SK-N-SH (cell line): ENCODE measurements at places on chromosomes 5 and 9. TPM values are rescaled to one million over a fixed set of nuclear protein-coding genes. Genes with fewer than 3 reads are reported as not detected.

Gene MYO10
- 8.1 and 8.7 TPM in 2 replicates for polyA plus RNA-seq

GRCh38 chr5:9529041-9529480 is 16.8 kb downstream of the SEMA5A start:
- H3K27ac ChIP-seq, result no peak overlapping the region
- DNase-seq, result no peak
- no peaks in the 10 kb centered on the region for H3K27me3 ChIP-seq

- no peaks in the 10 kb centered on the region for H3K36me3 ChIP-seq
- H3K27ac ChIP-seq, result no peak overlapping the region
- H3K4me3 ChIP-seq, result no peak overlapping the region
- DNase-seq, result no peak
These were observed 7.4 kb downstream of the CPLX2 start for GRCh38 chr5:175878544-175879438.

DNA sequence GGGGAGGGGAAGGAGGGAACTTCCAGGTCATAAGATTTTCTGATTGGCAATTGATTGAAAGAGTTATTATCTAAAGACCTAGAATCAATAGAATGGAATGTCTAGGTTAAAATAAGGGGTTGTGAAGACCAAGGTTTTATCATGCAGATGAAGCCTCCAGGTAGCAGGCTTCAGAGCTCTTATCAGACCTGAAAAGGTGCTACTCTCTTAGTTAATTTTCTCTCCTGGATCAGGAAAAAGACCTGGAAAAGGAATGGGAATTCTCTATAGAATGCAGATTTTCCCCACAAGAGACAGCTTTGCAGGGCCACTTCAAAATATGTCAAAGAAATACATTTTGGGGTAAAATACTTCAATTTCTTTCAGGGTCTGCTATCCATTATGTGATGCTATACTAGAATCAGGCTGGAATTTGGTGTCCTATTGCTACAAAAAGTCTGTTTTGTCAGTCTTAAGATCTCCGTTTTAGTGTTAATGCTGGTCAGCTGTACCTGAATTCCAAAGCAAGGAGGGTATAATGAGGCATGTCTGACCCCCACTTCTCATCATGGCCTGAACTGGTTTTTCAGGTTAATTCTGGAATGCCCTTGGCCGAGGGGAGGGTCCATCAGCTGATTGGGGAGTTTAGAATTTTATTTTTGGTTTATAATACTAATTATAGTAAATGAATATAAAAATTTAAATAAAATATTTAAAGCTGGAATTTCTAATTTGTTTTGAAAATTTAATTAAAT is 16.6 kb upstream of the STOM start:
- H3K4me1 ChIP-seq, result no peaks in the 10 kb centered on the region
- DNase-seq, result no peak
- H3K36me3 ChIP-seq, result no peaks in the 10 kb centered on the region

DNA sequence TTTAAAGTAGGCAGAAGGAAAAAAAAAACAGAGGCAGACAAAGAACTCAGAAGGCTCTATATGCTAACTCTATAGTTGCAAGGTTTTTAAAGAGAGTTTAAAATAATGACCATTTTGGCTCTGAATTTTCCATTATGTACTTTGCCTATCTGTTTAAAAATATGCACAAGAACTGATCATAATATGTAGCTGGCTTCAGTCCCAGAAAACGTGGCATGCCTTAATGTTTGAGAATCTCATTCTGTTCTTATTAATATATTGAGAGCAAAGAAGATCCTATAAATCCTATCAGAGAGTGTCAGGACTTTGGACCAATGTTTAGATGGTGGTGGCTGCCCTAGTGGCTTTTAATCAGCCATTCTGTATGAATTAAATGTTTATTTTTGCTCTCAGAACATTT is 121.5 kb downstream of the JMY start:
- no peaks in the 10 kb centered on the region for H3K27me3 ChIP-seq
- H3K4me3 ChIP-seq, result no peak overlapping the region
- no peaks in the 10 kb centered on the region for H3K4me1 ChIP-seq
- no peaks in the 10 kb centered on the region for H3K36me3 ChIP-seq

DNA sequence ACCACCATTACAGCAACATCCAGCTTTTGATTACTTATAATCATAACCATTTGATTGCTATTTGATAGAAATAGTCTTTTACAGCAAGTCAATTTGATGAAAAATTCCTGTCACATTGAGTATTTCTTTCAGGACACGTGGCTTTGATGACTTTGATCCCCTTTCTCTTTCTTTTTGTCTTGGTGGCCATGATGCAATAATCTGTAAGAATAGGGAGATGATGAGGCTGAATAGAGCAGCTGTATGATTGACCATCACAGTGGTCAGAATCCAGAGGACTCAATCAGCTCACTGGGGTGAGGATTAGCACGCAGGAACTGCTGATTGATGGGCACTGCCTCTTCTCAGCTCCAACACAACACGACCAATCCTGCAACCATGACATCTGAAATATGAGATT is 262.7 kb downstream of the PARP8 start:
- no peak overlapping the region for H3K4me3 ChIP-seq
- H3K27me3 ChIP-seq, result no peaks in the 10 kb centered on the region; the same call in 1 of the 2 replicates
- H3K4me1 ChIP-seq, result no peaks in the 10 kb centered on the region
- no peaks in the 10 kb centered on the region for H3K36me3 ChIP-seq
- H3K27ac ChIP-seq, result no peak overlapping the region

- no peaks in the 10 kb centered on the region for H3K27me3 ChIP-seq
- H3K4me3 ChIP-seq, result peak overlapping the region; percentile 77
- DNase-seq, result peak; percentile 91
- peak overlapping the region; percentile 60; the same call in 1 of the 2 replicates for H3K27ac ChIP-seq
- no peaks in the 10 kb centered on the region for H3K36me3 ChIP-seq
These were observed 10.2 kb downstream of the C9orf50 start for GRCh38 chr9:129610473-129611306.

Gene RNF224
- 0.03 and 0.08 TPM in 2 replicates for polyA plus RNA-seq

DNA sequence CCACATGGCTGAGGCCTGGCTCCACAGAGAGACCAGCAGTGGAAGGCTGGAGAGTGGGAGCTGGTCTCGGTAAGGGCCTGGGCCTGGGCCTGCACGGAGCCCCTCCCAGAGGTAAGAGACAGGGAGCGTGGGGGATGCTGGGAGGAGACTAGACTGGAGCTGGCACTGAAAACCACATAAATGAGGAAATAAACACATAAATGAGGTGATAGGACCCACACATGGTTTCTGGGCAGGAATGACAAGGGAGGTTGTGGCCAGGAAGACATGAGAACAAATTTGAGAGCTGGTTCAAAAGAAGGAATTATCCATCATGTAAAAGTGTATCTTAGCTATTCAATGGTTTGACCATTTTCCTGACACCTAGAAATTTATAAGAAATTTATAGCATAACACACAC is 451.7 kb upstream of the DAP start:
- H3K4me3 ChIP-seq, result no peak overlapping the region
- no peaks in the 10 kb centered on the region for H3K27me3 ChIP-seq
- no peak for DNase-seq
- H3K36me3 ChIP-seq, result no peaks in the 10 kb centered on the region
- H3K27ac ChIP-seq, result no peak overlapping the region
- H3K4me1 ChIP-seq, result no peaks in the 10 kb centered on the region

GRCh38 chr9:117303643-117304230 is 111.1 kb downstream of the ASTN2 start:
- no peak overlapping the region for H3K4me3 ChIP-seq
- H3K36me3 ChIP-seq, result no peaks in the 10 kb centered on the region
- peaks cover 63% of the 10 kb centered on the region for H3K4me1 ChIP-seq
- peak; percentile 37 for DNase-seq

Gene REEP2
- 25.4 and 31.2 TPM in 2 replicates for polyA plus RNA-seq

Gene C9orf152
- polyA plus RNA-seq, result not detected in 2 replicates

GRCh38 chr9:93124793-93125192 is 9.3 kb downstream of the NINJ1 start:
- no peak for DNase-seq
- no peaks in the 10 kb centered on the region for H3K27me3 ChIP-seq
- no peaks in the 10 kb centered on the region for H3K4me1 ChIP-seq
- no peaks in the 10 kb centered on the region for H3K36me3 ChIP-seq
- H3K27ac ChIP-seq, result no peak overlapping the region

Gene GADD45G
- 1.3 and 1.8 TPM in 2 replicates for polyA plus RNA-seq

- no peak overlapping the region for H3K27ac ChIP-seq
- no peak overlapping the region for H3K4me3 ChIP-seq
- H3K4me1 ChIP-seq, result peaks cover 2% of the 10 kb centered on the region; the same call in 1 of the 2 replicates
These were observed 17.0 kb upstream of the TSSK1B start for GRCh38 chr5:113451797-113452196.

- no peaks in the 10 kb centered on the region for H3K27me3 ChIP-seq
- no peak overlapping the region for H3K4me3 ChIP-seq
- no peaks in the 10 kb centered on the region for H3K36me3 ChIP-seq
- H3K27ac ChIP-seq, result no peak overlapping the region
- H3K4me1 ChIP-seq, result peaks cover 72% of the 10 kb centered on the region
- DNase-seq, result no peak
These were observed 46.0 kb downstream of the VAV2 start for GRCh38 chr9:133945977-133946753.

GRCh38 chr5:77391240-77391765 is 100.8 kb downstream of the WDR41 start:
- H3K36me3 ChIP-seq, result no peaks in the 10 kb centered on the region
- no peak overlapping the region for H3K27ac ChIP-seq
- no peaks in the 10 kb centered on the region for H3K4me1 ChIP-seq

DNA sequence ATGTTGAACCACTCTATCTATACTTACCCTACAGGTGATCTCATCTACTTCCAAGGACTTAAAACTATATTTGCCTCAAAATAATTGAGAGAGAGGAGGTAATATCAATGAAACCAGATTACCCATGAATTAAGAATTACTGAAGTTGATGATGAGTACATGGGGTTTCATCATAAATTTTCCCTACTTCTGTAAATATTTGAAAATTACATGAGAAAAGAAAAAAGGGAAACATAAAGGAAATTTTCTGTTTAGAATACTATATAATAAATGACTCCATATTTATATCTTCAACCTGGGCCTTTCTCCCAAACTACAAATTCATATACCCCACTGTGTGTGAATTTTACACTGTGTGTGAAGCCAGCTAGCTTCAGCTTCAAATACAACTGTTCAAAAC is 2.6 kb downstream of the TSTD2 start:
- no peaks in the 10 kb centered on the region for H3K27me3 ChIP-seq
- H3K4me1 ChIP-seq, result peaks cover 12% of the 10 kb centered on the region; the same call in 1 of the 2 replicates
- peaks cover 20% of the 10 kb centered on the region for H3K36me3 ChIP-seq
- no peak overlapping the region for H3K4me3 ChIP-seq
- no peak for DNase-seq
- H3K27ac ChIP-seq, result no peak overlapping the region

- no peak overlapping the region for H3K4me3 ChIP-seq
- DNase-seq, result no peak
- no peaks in the 10 kb centered on the region for H3K36me3 ChIP-seq
- peaks cover 11% of the 10 kb centered on the region; the same call in 1 of the 2 replicates for H3K4me1 ChIP-seq
- H3K27me3 ChIP-seq, result no peaks in the 10 kb centered on the region
These were observed 16.4 kb upstream of the ZBTB34 start for GRCh38 chr9:126844085-126844484.

- H3K36me3 ChIP-seq, result peaks cover 9% of the 10 kb centered on the region
- DNase-seq, result peak; percentile 72
- H3K4me1 ChIP-seq, result peaks cover 68% of the 10 kb centered on the region
These were observed 56.4 kb upstream of the RPL26L1 start for GRCh38 chr5:172902497-172903472.

- no peak for DNase-seq
- H3K4me1 ChIP-seq, result no peaks in the 10 kb centered on the region; the same call in 1 of the 2 replicates
- no peak overlapping the region for H3K4me3 ChIP-seq
- H3K27me3 ChIP-seq, result no peaks in the 10 kb centered on the region
- no peaks in the 10 kb centered on the region for H3K36me3 ChIP-seq
These were observed 7.6 kb upstream of the EGR1 start for GRCh38 chr5:138457531-138458275.

DNA sequence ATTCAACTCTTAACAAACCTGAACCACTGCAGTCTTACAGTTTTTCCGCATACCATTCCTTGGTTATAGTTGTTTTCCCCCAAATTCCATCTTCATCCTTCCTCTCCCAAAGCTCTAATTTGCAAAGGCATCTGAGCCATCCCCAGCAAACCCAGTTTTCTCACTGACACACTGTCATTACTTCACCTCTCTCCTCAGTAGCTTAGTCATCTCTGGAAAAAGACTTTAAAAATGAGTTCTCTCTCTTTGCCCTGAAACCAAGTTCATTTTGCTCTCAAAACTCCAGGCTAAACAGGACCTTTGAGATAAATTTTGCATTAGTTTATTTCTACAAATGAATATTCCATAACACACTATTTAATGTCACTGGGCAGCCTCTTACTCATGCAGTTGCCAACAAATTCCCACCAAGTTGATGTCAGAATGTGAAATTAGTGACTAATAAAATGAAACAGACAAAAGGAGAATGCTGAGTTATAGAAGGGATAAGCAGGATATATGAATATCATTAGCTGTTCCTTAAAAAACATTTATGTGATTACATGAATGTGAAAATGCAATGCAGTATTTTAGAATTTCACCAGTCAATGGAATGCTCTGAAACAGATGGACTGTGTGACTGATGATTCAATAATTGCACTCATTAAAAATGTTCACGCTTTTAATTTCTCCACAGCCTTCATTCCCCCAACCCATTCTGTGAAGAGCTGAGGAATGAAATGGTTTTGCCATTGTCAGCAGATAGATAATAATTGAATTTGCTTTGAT is 107.4 kb upstream of the DMAC1 start:
- no peaks in the 10 kb centered on the region for H3K36me3 ChIP-seq
- no peaks in the 10 kb centered on the region for H3K27me3 ChIP-seq
- DNase-seq, result no peak

Gene TNPO1
- 19.9 and 27.9 TPM in 2 replicates for polyA plus RNA-seq

- H3K27ac ChIP-seq, result no peak overlapping the region
- no peak for DNase-seq
- H3K4me1 ChIP-seq, result peaks cover 7% of the 10 kb centered on the region; the same call in 1 of the 2 replicates
These were observed 160.1 kb upstream of the PITX1 start for GRCh38 chr5:135194126-135194488.

Gene TAL2
- polyA plus RNA-seq, result 0.15 and 0.47 TPM in 2 replicates

DNA sequence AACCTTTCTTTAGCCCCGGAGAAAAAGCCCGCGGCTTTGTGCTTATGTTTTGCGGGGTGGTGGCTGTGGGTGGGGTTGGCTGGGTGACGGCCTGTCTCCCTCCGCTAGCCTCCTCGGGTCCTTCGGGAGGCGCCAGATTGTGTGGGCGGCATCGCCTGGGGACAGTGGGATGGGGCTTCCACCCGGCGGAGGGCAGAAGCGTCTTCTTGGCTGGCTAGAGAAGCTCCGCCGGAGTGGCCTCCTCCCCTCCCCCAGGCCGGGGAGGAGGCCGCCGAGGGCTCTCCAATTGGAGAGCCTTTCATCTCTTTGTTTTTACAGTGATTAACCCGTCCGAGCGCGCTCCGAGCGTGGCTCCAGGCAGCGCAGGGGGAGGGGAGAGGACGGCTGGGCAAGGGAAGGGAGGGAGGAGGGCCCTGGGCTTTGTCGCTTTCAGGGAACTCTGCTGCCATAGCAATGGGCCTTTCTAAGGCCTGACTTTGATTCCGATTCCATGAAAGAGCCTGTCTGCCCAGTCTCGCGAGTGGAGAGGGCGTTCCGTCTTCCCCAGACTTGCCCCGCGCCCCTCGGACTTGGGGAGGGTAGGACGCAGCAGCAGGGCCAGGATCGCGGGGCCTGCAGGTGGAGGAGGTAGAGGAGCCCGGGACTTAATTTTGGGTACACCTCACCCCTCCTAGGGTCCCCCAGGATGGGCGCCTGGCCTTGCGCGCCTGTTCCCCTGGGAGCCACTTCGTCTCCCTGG is 36.7 kb upstream of the TIFAB start:
- peak; percentile 61 for DNase-seq
- H3K27me3 ChIP-seq, result no peaks in the 10 kb centered on the region; the same call in 1 of the 2 replicates
- no peaks in the 10 kb centered on the region for H3K36me3 ChIP-seq
- peak overlapping the region; percentile 44 for H3K4me3 ChIP-seq

- DNase-seq, result no peak
- no peak overlapping the region for H3K4me3 ChIP-seq
- no peak overlapping the region for H3K27ac ChIP-seq
- no peaks in the 10 kb centered on the region for H3K4me1 ChIP-seq
- no peaks in the 10 kb centered on the region for H3K36me3 ChIP-seq
These were observed 85.0 kb downstream of the DNAH5 start for GRCh38 chr5:13859270-13860065.

GRCh38 chr9:16752601-16753000 is 117.9 kb downstream of the BNC2 start:
- DNase-seq, result no peak
- H3K36me3 ChIP-seq, result no peaks in the 10 kb centered on the region
- no peaks in the 10 kb centered on the region for H3K27me3 ChIP-seq
